ENCODE measurements at places on chromosomes 12 and 14. TPM values are rescaled to one million over a fixed set of nuclear protein-coding genes. Genes with fewer than 3 reads are reported as not detected.

The ZNF705A gene
- total RNA-seq, result not detected

The GPR68 gene
- total RNA-seq, result not detected

The FGD4 gene
- 16.4 TPM for total RNA-seq

The PIK3C2G gene
- total RNA-seq, result not detected

The GPR162 gene
- total RNA-seq, result 15.9 TPM

The UBE3B gene
- total RNA-seq, result 13.0 TPM

The CYP46A1 gene
- not detected for total RNA-seq

The ARPC3 gene
- total RNA-seq, result 496 TPM

The TTC6 gene
- not detected for total RNA-seq

The NINJ2 gene
- total RNA-seq, result not detected

The PIWIL1 gene
- total RNA-seq, result not detected

The PLA2G1B gene
- not detected for total RNA-seq

The SPX gene
- total RNA-seq, result 33.4 TPM

The LRRIQ1 gene
- 3.2 TPM for total RNA-seq

The BTBD7 gene
- 12.9 TPM for total RNA-seq

The HHIPL1 gene
- not detected for total RNA-seq

The CACNA1C gene
- 1.2 TPM for total RNA-seq

The SIX6 gene
- total RNA-seq, result not detected

The RNU4-1 gene
- total RNA-seq, result not detected

The TOMM20L gene
- total RNA-seq, result not detected

The PRPF40B gene
- total RNA-seq, result 10.9 TPM
